ENCODE measurements at places on chromosomes 16 and 17.

GRCh38 chr17:80942423-80943345 lies 49.0 kb upstream of the CHMP6 start:
- no peak for DNase-seq

DNA sequence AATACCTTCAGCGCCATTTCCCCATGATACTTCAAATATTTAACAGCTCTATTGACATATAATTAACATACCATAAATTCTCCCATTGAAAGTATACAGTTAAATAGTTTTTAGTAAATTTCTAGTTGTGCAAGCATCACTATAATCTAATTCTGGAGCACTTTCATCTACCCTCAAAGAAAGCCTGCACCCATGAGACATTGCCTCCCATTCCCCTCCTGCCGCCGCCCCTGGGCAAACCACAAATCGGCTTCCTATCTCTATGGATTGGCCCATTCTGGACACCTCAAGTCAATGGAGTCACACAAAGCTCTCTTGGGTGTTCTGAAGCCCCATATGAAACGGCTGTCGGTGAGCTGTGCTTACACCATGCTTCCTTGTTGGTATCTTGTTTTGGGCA lies 77.3 kb upstream of the CBX4 start:
- DNase-seq = no peak

DNA sequence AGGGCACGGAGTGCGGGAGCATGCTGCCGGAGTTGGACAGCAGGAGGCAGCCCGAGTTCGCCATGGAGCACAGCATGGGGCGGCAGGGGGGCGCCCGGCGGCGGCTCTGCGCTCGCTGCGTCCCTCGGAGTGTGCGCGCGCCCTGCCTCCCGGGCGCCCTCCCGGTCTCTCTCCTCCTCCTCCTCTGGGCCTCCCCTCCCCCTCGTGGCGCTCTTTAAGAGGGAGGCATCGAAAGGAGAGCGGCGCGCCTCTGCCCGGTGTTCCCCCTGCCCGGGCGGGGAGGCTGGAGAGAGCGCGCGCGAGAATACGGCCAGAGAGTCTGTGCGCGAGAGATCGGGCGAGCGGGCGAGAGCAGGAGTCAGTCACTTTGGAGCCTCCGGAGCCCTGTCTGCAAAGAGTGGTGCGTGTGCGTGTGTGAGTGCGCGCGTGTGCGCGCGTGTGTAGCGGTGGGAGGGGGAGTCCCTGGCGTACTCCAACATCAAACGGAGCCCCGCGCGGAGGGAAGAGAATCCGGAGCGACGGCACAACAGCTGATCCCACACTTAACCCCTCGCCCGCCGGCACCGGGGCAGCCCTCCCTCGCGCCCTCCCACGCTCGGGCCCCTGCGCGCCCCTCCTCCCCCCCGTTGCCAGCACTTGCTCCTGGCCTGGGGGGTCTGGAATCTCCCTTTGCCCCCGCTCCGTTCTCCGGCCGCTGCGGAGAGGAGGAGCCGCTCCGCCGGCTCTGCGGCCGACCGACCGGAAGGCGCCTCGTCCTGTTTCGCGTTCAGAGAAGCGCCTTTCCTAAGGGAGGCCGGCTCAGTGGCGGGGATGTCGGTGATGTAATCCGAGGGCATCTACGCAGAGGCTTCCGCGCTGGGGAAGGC lies 108.9 kb downstream of the ENGASE start:
- DNase-seq = peak; percentile 75

DNA sequence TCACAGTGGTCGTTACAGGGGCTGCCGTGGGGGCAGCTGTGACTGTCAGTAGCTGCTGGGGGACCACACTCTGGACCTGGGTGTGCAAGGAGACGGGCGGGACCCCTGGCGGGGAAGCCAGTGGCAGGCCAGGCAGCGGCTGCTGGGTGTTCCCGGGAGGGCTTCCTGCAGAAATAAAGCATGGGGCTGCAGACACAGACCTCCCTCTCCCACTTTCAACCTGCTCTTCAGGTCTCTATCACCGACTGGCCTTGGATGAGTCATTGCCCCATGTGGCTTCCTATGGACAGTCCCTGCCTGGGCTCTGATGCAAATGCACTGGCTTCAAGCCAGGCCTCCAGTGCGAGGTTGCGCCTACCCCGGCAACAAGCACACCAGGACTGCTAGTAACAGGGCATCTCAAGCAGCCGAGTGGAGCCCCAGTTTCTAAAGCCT lies 17.2 kb downstream of the SREBF1 start:
- no peak for DNase-seq

DNA sequence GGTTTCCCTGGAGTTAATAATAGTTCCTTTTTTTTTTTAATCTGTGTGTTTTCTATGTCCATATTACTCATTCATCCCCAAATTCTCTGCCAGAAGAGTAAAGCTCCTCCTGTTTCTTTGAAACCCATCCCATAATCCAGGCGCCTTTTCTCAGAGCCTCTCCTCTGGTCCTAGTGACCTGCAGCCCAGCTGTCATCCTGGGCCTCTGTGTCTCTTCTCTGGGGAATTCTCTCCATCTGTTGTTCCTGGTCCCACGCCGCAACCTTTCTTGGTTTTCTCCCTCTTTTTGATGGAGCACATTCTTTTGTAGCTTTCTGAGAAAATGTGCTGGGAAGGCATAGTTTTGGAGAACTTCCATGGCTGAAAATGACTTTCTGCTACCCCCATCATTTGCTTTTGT lies 10.2 kb downstream of the KATNB1 start:
- no peak for DNase-seq

DNA sequence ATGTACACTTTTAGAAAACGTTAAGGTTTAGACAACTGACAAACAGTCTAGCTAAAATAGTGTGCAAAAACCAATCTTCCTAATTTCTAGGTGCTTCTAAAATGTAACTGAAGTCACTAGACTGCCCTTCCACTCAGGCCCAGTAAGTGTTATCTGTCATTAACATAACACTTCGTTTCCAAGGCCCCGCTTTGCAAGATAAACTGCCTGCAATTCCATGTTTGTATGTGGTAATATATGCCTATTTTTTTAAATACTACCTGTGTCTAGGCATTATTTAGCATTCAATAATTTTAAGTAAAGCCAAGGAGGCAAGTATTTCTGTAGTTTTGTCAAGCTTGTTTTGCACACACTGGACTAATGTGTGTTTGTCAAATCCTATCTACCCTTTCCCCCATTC lies 3.2 kb downstream of the USP32 start:
- no peak for DNase-seq

- no peak for DNase-seq
Observed at GRCh38 chr16:63682844-63683243, 1439.0 kb downstream of the CDH11 start.

DNA sequence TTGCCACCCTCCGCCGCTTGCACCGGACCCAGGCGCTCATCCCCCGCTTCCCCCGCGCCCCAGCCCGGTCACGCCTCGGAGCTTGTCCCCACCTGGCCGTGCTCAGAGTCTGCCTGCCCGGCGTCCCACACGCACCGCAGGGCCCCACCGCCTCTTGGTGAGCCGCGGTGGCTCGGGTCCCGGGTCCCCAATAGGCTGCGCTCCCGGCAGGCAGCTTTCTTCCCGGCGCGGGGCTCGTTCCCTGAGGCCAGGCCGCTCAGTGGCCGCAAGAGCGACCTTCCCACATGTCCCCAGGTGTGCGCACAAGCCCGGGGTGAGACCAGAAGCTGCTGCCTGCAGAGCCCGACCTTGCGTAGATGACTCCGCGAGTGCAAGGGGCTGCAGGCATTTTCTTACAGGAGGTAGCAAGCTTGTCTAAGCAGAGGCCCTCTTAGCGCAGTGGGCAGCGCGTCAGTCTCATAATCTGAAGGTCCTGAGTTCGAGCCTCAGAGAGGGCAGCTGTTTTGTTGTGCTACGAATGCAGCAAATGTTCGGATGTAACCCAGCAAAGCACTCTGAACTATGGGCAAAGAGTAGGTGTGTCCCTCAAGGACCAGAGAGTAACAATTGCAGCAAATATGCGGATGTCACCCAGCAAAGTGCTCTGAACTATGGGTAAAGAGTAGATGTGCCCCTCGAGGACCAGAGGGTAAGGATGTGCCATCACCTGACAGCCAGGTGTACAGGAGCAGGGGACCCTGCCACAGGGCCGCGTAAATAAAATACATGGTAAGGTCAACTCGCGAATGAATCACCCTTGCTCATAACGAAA lies 15.6 kb downstream of the TLE7 start:
- peak; percentile 88 for DNase-seq

- no peak for DNase-seq
Observed at GRCh38 chr17:80245566-80246265, 14.9 kb upstream of the RNF213 start.

GRCh38 chr16:66150698-66151482 lies 215.6 kb upstream of the CDH5 start:
- DNase-seq = no peak

DNA sequence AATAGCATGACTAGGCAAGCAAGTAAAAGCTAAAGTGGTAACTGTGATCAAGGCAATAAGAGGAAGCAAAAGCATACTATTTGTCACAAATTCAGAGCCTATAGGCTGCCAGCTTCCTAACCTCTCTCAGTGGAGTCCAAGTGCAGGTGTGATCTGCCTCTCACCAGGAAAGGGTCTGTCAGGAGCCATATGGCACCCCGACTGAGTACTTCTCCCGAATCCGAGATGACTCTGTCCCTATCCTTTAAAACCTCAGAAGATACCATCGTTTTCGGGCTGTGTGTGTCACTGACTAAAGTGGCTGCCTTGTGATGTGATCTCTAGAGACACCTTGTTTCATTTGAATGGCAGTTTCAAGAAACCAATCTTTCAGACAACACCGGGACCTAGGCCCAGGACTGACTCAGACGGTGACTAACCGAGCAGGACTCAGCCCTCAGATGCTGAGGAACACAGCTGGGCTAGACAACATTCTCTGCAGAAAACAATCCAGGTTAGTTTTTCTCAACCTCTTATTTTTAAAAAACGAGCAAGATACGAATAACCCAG lies 63.6 kb downstream of the SMG6 start:
- DNase-seq = no peak

DNA sequence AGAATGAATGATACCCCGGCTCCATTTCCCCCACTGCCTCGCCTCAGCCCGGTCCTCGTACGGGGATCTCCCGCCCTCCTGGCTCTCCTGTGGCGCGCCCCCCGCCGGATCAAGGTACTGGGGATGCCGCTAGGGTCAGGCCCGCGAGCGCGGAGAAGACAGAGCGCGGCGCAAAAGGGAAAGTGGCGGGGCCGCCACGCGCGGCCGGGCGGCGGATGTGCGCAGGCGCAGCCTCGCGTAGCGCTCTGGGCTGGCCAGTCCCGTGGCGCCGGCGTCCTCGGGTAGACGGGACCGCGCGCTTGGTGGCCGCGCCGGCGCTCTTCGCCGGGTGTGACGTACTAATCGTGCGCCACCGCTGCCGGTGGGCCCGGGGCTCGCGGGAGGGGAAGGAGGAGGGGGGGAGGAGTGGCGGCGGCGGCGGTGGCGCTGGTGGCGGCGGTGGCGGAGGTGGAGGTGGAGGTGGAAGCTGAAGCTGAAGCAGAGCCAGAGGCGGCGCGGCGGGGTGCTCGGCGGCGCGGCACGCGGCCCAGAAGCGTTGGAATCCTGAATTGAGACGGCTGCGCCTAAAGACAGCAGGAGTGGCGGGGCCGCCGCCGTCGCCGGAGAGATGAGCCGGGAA lies at the start of gene SENP3:
SENP3 (plus strand) TSS at position 331 of the 619 bp plus-strand sequence. CDS start 1,158 bp downstream, outside the sequence.
- DNase-seq = peak; percentile 95

- no peak for DNase-seq
Observed at GRCh38 chr16:4500272-4500671, 24.1 kb downstream of the HMOX2 start.

- DNase-seq = no peak
Observed at GRCh38 chr17:81239714-81240555, 817 bp downstream of the NDUFAF8 start.

DNA sequence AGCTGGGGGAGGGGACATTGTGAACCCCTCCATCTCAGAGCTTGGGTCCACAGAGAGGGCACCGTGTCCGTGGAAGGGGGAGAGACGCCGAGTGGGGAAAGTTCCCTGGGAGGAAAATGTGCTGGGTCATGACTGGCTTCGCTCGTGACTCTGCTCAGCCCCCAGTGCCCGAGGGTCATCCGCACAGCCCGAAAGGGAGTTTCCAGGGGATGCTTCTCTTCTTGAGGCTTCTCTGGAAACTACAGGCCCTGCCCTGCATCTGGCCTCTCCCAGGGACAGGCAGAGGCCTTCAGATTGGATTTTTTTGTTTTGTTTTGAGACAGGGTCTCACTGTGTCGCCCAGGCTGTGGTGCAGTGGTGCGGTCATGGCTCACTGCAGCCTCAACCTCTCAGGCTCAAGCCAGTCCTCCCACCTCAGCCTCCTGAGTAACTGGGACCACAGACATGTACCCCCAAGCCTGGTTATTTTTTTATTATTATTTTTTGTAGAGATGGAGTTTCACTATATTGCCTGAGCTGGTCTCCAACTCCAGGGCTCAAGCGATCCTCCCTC lies 9.8 kb upstream of the GSE1 start:
- no peak for DNase-seq

GRCh38 chr17:28131599-28131998 lies 89.1 kb downstream of the NLK start:
- DNase-seq = no peak

DNA sequence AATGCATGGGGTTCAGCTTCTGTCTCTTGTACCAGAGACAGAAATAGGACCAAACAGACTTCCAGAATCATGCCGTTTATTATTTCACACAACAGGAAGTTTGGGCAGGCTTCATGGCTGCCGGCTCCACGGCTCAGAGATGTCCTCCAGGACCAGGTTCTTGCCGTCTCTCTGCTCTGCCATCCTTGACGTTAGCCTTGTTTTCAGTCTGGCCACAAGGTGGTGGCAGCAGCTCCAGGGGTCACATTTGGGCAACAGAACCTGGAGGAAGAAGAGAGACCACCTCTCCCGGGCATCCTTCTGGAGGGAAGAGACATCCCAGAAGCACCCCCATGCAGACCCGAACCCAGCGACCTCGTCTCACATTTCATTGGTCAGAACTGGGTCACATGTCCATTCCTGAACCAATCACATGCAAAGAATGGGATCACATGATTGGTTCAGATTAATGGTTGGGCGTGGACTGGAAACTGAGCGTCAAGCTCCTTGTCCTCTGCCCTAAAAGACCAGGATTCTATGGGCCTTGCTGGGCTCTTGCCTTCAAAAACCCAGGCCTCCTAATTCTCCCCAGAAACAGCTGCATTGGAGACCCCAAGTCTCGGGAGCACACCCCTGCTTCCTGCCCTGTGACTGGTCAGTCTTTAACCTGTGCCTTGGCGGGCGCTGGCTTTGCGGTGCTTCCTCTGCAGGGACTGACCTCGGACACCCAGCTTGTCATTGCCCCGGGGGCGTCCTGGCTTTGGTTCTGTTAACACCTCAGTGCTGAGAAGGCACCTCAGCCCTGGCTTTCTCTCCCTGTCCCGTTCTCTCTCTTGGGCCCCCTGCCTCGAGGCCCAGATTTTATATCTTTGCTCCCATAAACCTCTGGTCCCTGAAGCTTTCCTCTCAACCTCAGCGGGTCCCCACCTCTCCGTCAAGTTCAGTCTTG lies 63.3 kb downstream of the IRF8 start:
- DNase-seq = no peak

- no peak for DNase-seq
Observed at GRCh38 chr17:56637254-56637653, 43.8 kb downstream of the NOG start.

GRCh38 chr17:48149787-48150463 lies 42.4 kb downstream of the SNX11 start:
- DNase-seq = no peak

DNA sequence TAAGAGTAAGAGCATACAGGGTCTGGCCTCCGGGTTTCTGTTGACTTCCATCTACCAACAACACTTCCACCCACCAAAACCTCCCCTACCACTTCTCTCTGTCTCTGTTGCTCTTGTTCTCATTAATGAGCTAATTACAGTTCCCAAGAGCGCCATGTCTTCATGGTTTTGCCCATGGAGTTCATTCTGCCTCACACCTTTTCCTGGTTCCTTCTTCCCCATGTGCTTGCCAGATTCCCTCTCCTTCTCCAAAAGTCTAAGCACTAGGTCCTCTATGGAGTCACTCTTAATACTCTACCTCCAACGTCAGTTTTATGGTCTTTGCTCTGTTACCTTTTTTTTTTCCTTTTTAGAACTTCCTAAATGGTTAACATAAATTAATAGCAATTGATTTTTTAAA lies 92.8 kb downstream of the MYO1D start:
- no peak for DNase-seq
